CD4-positive, alpha-beta T cell (primary cell): ENCODE measurements at places on chromosomes 7 and 10. TPM values are rescaled to one million over a fixed set of nuclear protein-coding genes. Genes with fewer than 3 reads are reported as not detected.
A peak's percentile ranks its signal among the peaks of the same experiment; 100 is the strongest.

DNA sequence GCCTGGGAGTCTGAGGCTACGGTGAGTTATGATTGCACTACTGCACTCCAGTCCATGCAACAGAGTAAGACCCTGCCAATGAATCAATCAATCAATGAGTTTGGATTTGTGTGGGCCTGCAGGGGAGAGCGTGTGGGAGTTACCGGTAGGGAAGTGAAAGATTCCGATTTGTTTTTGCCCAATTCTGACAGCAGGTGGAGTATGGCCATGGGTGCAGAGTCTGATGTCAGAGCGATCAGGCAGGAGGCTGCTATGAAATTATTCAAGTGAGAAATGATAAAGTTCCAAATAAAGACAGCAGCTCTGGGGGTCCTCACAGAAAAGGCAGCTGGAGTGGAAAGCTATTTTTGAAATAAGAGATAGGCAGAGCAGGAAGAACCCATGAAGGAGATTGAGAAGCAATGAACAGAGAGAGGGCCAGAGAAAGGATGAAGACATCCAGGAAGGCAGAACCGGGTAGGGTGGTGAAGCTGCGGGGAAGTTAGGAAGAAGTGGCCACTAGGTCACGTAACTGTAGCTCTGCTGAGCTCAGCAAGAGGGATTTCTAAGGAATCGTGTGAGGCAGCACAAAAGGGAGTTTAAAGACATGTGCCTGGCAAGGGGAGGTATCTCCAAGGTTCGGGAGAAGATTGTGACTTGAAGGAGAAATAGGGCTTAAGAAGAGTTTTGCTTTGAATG, 93.7 kb upstream of the NMT2 start:
- no peaks in the 10 kb centered on the region for H3K4me1 ChIP-seq
- H3K36me3 ChIP-seq = no peaks in the 10 kb centered on the region

- H3K27ac ChIP-seq = peak overlapping the region; percentile 29
- H3K36me3 ChIP-seq = peaks cover 42% of the 10 kb centered on the region
- no peak overlapping the region for H3K4me3 ChIP-seq
- H3K4me1 ChIP-seq = peaks cover 98% of the 10 kb centered on the region
- DNase-seq = no peak
Measured at GRCh38 chr10:124668517-124669051, 75.6 kb downstream of the FAM53B start.

GRCh38 chr7:109476409-109476808, 906.7 kb downstream of the DNAJB9 start:
- H3K4me3 ChIP-seq = no peak overlapping the region
- no peaks in the 10 kb centered on the region for H3K4me1 ChIP-seq
- DNase-seq = no peak
- H3K27me3 ChIP-seq = no peaks in the 10 kb centered on the region
- no peaks in the 10 kb centered on the region for H3K36me3 ChIP-seq

DNA sequence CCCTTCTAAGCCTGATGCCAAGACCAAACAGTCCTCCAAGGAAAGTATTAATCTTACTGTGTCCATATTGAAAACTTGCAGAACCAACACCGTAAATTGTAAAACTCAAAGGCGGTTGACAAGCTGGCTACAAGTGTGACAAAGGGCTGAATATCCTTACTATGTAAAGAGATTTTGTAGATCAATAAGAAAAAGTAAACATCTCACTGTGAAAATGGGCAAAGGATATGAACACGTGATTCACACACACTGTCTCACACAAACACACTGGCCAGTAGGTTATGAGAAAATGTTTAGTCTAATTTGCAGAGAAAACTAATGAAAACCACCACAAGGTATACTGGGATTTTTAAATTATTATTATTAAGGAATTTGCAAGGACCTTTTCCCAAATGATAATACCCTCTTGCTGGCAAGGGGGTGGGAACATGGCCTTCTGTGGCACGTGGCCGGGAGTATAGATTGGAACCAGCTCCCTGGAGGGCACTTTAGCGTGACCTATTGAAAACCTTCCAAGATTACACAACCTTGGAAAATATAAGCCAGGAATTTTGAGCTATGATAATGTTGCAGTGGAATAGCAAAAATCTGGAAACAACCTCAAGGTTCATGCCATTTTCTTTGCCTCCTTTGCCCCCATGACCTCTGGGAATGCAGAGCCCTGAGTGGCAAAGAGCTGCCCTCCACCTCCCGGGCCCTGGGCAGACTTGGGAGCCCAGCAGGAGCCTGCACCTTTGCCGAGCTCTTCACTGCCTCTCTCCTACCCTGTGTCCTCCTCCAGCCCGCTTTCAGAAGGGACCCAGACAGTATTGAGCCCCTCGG, 26.2 kb upstream of the SLC29A3 start:
- DNase-seq = no peak
- H3K4me3 ChIP-seq = no peak overlapping the region
- H3K27ac ChIP-seq = no peak overlapping the region
- H3K36me3 ChIP-seq = no peaks in the 10 kb centered on the region
- H3K27me3 ChIP-seq = no peaks in the 10 kb centered on the region

GRCh38 chr7:154844955-154845354, 158.0 kb downstream of the PAXIP1 start:
- no peak for DNase-seq
- peaks cover 13% of the 10 kb centered on the region for H3K27me3 ChIP-seq
- no peak overlapping the region for H3K27ac ChIP-seq
- H3K4me3 ChIP-seq = no peak overlapping the region

GRCh38 chr7:1678081-1678543, 8.0 kb downstream of the ELFN1 start:
- no peak overlapping the region for H3K4me3 ChIP-seq
- H3K36me3 ChIP-seq = no peaks in the 10 kb centered on the region
- no peak overlapping the region for H3K27ac ChIP-seq
- H3K27me3 ChIP-seq = peaks cover 4% of the 10 kb centered on the region

GRCh38 chr7:137611606-137612005, 235.2 kb downstream of the DGKI start:
- no peak overlapping the region for H3K4me3 ChIP-seq
- H3K27me3 ChIP-seq = peaks cover 8% of the 10 kb centered on the region
- H3K4me1 ChIP-seq = no peaks in the 10 kb centered on the region
- H3K36me3 ChIP-seq = no peaks in the 10 kb centered on the region
- no peak for DNase-seq

DNA sequence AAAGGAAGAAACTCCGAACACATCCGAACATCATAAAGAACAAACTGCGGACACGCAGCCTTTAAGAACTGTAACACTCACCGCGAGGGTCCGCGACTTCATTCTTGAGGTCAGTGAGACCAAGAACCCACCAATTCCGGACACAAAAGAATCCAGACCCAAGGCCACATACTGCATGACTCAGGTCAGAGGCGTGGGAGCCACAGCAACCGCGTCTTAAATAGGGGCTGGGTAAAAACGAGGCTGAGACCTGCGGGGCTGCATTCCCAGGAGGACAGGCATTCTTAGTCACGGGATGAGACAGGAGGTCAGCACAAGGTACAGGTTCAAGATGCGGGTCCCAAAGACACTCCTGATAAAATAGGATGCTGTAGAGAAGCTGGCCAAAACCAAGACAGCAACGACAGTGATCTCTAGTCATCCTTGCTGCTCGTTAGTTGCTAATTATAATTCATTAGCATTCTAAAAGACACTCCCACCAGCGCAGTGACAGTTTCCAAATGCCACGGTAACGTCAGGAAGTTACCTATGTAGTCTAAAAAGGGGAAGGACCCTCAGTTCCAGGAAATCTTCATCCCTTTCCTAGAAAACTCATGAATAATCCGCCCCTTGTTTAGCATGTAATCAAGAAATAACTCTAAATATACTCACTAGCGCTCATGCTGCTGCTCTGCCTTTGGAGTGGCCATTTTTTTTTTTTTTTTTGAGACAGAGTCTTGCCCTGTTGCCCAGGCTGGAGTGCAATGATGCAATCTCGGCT, 19.3 kb downstream of the AP5Z1 start:
- peaks cover 17% of the 10 kb centered on the region for H3K36me3 ChIP-seq
- no peaks in the 10 kb centered on the region for H3K27me3 ChIP-seq
- peaks cover 21% of the 10 kb centered on the region for H3K4me1 ChIP-seq
- H3K27ac ChIP-seq = no peak overlapping the region
- no peak overlapping the region for H3K4me3 ChIP-seq
- no peak for DNase-seq

Gene BTBD16
- total RNA-seq = not detected
